Stimulated activated CD4-positive, alpha-beta T cell treated with anti-CD3 and anti-CD28 coated beads, TNF-alpha, amount 100 ng/mL, for 1 hour (primary cell): ENCODE measurements at places on chromosomes 11 and 22.

DNA sequence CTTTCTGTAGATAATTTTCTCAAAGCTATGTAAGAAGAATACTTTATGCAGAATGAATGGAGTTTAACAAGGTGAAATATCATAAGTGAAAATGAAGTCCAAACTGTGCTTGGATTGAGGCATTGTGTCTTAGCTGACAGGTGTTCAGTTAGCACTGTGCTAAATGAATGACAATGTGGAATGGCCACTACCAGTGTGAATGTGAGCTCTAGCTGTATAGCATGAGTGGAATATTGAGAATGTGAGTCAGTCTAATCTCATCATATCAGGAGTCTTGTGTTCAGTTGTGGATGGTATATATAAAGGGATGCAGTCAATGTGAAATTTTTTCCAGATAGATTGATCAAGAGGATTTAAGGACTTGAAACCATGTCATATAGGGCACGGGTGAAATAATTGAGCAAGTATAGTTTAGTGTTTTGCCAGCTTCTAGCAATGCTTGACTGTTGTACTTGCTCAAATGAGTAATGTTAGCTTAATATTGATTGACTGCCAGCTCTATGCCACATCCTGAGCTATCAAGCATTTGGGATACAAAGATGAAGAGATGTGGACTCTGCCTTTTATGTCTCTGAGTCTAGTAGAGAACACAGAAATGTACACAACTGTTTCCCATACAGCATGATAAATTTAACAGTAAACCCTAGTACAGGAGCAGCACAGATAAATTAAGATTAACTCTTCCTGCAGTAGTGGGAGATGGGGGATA is 10.6 kb upstream of the RAG2 start:
- DNase-seq: no peak

- DNase-seq: no peak
These were observed 12.6 kb downstream of the IRF7 start for GRCh38 chr11:603154-603553.

DNA sequence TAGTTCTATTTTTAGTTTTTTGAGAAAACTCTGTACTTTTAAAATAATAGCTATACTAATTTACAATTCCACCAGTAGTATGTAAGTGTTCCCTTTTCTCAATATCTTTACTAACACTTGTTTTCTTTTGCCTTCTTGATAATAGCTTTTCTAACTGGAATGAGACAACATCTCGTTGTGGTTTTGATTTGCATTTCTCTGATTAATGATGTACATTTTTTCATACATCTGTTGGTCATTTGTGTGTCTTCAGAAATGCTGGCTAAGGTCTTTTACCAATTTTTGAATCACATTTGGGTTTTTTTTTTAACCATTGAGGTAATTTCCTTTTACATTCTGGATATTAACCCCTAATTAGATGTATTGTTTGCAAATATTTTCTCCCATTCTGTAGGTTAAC is 258.9 kb downstream of the DYNC2H1 start:
- DNase-seq: no peak

GRCh38 chr11:125967515-125967914 is 21.7 kb downstream of the VSIG10L2 start:
- no peak for DNase-seq

GRCh38 chr22:33569559-33569958 is 350.7 kb downstream of the LARGE1 start:
- no peak for DNase-seq

- DNase-seq: no peak
These were observed 81.7 kb downstream of the MPPED2 start for GRCh38 chr11:30504468-30504867.

- DNase-seq: no peak
These were observed 19.2 kb upstream of the MMP13 start for GRCh38 chr11:102974552-102975280.

DNA sequence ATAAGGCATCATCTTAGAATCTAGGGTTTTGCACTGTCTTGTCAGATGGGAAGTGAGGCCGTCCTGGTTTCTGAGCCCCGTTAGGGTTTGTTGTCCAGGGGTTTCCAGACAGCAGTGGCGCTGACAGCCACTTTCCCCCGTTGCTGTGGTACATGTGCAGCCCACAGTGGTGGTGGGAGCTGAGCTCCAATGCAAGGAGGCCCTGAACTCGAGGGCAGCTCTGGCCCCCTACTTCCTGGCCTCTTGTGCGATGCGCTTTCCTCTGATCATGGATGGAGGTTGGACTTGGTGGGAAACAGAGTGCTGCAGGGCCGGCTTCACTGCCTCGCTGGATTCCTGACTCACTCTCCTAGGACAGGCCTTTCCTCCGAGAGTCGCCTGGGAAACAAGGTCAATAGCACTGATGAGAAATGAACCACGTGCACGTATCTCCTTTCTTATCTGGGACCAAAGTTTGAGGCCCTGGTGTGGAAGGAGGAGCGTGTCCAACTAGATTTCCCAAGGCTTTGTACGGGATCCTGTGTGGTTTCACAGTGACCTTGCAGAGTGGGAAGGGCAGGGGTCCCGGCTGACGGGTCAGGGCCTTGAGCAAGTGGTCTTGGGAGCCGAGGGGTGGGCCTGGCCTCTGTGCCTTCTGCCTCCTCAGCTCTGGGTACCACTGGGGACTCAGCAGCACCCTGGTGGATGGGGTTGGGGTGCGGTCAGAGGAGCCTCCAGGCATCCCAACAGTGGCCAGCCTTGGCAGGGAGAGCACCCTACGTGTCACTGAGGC is 3.7 kb downstream of the PHRF1 start:
- DNase-seq: no peak

DNA sequence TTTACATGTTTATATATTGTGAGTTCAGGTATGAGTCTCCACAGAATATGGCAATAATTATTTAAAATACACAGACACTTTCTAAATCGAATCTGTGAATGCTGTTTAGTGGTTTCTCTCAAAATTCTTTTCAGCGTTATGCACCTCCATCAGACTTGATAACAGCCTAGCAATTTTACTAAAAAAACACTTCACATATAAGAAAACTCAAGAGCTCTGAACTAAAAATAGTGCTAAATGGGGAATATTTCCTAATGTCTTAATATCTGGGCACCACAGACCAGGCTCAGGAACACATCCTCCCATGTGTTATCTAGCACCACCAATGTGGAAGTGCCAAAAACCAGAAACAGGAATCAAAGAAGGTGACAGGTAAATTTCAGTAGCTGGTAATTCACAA is 47.9 kb downstream of the ARHGAP32 start:
- DNase-seq: no peak

DNA sequence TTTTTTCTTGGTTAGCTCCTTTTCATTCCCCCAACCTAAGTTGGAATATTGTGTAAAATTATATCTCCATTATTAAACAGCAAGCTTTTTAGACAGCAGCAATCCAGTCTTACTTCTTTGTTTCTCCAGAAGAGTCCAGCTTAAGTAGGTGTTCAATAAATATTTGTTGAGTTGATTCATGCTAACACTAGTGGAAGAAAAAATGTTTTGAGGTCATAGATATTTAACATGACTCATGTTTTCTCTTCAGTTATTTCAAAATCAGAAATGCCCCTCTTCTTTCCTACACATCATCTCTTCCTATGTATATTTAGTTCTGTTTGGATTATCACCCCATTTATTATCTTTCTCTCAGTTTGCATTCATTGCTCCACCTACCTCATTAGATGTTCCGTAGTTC is 20.3 kb downstream of the CCDC83 start:
- DNase-seq: no peak

GRCh38 chr11:109043315-109043714 is 378.4 kb downstream of the DDX10 start:
- no peak for DNase-seq

DNA sequence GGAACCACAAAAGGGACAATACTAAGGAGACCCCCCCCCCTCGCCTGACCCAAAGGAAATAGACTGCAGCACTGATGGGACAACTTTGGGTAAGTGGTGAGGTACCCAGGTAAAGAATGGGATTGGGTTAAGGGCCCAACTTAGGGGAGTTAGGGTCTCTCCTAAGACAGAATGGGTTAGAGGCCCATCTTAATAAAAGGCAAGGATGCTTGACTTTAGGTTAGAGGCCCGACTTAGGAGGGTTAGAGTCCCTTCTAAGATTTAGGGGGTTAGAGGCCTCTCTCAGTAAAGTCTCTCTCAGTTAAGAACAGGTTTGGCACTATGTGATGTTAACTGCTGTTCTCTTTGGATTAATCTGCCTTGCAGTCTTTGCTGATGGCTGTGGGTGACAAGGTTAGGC is 41.0 kb upstream of the DBX1 start:
- DNase-seq: no peak

GRCh38 chr11:40166892-40167291 is 1292.6 kb downstream of the LRRC4C start:
- DNase-seq: no peak

GRCh38 chr11:76616676-76617552 is 53.6 kb downstream of the LRRC32 start:
- DNase-seq: no peak

DNA sequence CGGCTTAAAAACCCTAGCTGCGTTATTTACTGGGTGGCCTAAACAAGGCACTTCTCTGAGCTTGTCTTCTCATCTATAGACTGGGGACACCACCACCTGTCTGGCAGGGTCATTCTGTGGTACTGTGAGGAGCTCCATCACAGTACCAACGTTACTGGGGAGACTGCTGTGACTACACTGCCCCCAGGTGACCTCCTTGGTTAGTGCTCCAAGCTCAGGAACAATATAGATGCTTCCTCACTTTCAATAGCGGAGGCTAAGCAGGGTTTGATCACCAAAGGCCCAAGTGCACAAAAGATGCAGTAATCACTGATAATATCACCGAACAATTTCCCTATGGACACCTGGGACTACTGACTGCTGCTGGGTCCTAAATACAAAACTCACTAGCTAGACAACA is 18.8 kb downstream of the PRPF19 start:
- no peak for DNase-seq

GRCh38 chr11:18699848-18700261 is 1.3 kb downstream of the TMEM86A start:
- DNase-seq: no peak
